ENCODE measurements at places on chromosomes 7 and 10. TPM values are rescaled to one million over a fixed set of nuclear protein-coding genes. Genes with fewer than 3 reads are reported as not detected.

GRCh38 chr7:92436612-92437445, 10.5 kb upstream of the GATAD1 start:
- H3K36me3 ChIP-seq = no peaks in the 10 kb centered on the region
- H3K27ac ChIP-seq = no peak overlapping the region

DNA sequence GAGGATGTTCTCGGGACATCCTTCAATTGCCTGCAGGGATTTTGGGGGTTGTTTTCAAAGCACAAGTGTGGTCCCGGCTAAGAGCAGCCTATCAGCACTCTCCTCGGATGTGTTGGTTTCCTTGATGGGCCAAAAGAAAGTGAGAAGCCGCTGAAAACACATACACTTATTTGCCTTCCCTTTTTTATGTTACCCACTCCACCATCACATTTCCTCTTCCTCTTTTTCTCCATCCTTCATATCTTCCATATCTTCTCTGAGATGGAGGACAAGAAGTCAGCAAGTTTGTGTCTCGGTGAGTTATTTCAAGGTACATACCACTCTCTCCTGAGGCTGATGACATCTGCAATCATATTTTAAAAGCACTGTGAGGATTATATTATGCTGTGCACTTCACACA, 64.0 kb downstream of the ZNF33B start:
- H3K4me3 ChIP-seq = no peak overlapping the region
- DNase-seq = no peak
- no peaks in the 10 kb centered on the region for H3K27me3 ChIP-seq
- no peaks in the 10 kb centered on the region for H3K4me1 ChIP-seq

GRCh38 chr7:95749515-95749914, 22.8 kb upstream of the DYNC1I1 start:
- H3K27ac ChIP-seq = no peak overlapping the region
- no peaks in the 10 kb centered on the region for H3K36me3 ChIP-seq
- no peaks in the 10 kb centered on the region for H3K27me3 ChIP-seq
- H3K4me3 ChIP-seq = no peak overlapping the region

DNA sequence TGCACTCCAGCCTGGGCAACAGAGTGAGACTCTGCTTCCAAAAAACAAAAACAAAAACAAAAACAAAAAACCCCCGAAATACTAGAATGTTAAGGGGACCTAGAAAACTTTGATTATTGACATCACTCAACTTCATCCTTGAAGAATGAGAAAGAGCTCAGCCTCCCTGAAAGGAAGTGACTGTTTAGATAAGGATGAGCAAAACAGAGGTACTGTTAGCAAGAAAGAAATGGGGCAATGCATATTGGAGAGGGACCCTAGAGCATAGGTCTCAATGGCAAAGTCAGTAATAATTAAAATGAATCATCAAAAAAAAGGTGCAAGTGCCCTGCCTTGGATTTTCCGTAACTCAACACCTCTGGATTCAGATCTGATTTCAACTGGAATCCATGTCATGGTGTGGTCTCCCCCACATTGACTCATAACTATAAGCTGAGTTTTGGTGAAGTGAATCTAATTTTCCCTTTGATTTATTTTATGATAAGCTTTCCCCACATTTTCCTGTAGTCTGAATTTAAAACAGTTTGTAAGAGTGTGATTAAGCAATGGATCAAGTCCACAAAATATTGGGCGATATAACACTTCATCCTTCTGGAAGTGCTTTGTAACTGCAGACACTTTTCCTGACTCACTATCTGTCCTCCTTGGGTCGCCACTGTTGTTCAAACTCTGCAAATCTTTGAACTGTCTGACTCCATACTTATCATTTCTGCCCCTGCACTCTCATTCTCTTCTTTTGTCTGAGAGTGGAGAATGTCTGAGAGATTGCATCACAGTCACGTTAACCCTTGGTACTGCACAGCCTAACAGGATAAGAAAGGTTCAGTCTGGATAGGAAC, 224.8 kb upstream of the LYZL1 start:
- H3K27me3 ChIP-seq = no peaks in the 10 kb centered on the region
- H3K36me3 ChIP-seq = no peaks in the 10 kb centered on the region
- H3K4me1 ChIP-seq = no peaks in the 10 kb centered on the region
- H3K4me3 ChIP-seq = no peak overlapping the region
- DNase-seq = no peak

DNA sequence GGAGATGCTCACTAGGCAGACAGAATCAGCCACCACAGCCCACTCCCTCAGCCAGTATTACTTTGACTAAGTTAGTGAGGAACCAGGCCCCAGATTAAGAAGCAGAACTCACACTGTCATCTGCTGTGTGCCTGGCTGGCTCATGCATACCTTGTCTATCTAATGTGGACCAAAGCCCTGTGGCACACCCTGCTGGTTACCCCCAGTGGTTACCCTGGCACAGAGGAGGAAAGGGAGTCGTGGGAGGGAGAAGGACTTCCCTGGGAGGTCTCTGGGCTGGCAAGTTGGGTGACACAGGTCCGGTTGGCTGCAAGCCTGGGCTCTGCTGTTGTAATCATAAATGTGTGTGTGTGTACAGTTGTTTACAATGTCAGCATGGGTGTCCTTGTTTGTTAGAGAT, 7.5 kb upstream of the SH2D4B start:
- no peaks in the 10 kb centered on the region for H3K27me3 ChIP-seq
- H3K27ac ChIP-seq = peak overlapping the region; percentile 79
- no peak for DNase-seq
- H3K36me3 ChIP-seq = peaks cover 39% of the 10 kb centered on the region

- H3K27me3 ChIP-seq = no peaks in the 10 kb centered on the region
- no peak overlapping the region for H3K4me3 ChIP-seq
- H3K27ac ChIP-seq = no peak overlapping the region
- no peaks in the 10 kb centered on the region for H3K36me3 ChIP-seq
Measured at GRCh38 chr7:113652501-113652900, 266.3 kb downstream of the PPP1R3A start.

DNA sequence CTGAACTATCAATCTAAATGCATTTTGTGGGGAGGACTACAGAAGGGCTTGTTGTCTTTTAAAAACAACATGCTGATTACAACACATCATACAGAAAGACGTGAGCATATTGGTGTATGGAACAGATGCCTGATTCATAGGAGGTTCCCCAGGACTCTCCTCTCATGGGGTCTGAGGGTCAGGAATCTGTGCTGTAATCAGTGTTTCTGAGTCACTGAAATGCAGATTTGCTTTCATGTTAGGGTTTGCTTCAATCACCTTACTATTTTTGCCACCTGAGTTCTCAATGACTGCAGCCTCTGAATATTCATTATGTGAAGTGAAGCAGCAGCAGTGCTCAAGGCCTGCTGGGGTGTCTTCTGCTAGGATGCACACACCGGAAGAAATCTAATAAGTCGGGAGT, 550 bp upstream of the ANK3 start:
- H3K36me3 ChIP-seq = no peaks in the 10 kb centered on the region
- no peak overlapping the region for H3K27ac ChIP-seq
- no peak for DNase-seq

DNA sequence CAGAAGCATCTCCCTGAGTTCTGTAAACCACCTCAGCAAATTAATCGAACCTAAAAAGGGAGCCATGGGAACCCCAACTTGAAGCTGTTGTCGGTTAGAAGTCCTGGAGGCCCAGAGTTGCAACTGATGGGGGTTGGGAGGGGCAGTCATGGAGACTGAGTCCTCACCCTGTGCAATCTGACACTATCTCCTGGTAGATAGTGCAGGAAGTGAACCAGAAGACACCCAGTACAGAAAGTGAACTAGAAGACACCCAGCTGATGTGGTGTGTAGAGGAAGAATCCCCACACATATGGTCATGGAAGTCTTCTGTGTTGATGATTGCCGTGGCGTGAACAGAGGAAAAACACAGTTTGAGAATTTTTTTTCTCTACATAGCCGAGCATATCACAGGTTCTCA, 58.8 kb upstream of the SRRM3 start:
- H3K36me3 ChIP-seq = no peaks in the 10 kb centered on the region
- peaks cover 35% of the 10 kb centered on the region for H3K4me1 ChIP-seq
- H3K4me3 ChIP-seq = no peak overlapping the region
- peak; percentile 31 for DNase-seq

Gene SAMD9L
- total RNA-seq = 15.3 TPM

Gene SYCE1
- 0.62 TPM for total RNA-seq

- no peak overlapping the region for H3K27ac ChIP-seq
- H3K36me3 ChIP-seq = no peaks in the 10 kb centered on the region
- DNase-seq = no peak
- H3K4me3 ChIP-seq = no peak overlapping the region
- peaks cover 17% of the 10 kb centered on the region for H3K4me1 ChIP-seq
Measured at GRCh38 chr10:98405422-98405821, 9.6 kb downstream of the PYROXD2 start.

GRCh38 chr10:20020677-20021076, 204.4 kb downstream of the PLXDC2 start:
- no peaks in the 10 kb centered on the region for H3K36me3 ChIP-seq
- no peak overlapping the region for H3K4me3 ChIP-seq
- H3K27me3 ChIP-seq = no peaks in the 10 kb centered on the region
- DNase-seq = no peak
- H3K4me1 ChIP-seq = no peaks in the 10 kb centered on the region
- no peak overlapping the region for H3K27ac ChIP-seq

DNA sequence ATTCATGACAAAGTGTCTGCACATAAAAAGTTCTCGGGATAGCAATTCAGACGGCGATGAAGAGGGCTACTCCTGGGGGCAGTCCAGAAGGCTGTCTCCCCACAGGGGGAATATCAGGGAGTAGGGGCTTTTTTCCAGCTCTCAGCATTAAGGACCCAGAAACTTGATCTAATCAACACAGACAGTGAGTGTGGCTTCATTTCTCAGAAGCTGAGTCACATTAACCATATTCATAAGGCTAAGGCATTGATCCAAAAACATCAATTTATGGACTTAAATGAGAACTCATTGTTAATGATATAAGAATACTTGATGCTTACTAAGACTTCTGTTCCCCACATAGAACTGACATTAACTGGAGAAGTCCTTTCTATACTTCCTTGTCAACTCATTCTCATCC, 87.5 kb upstream of the AOAH start:
- no peak overlapping the region for H3K4me3 ChIP-seq
- H3K27me3 ChIP-seq = no peaks in the 10 kb centered on the region
- no peak overlapping the region for H3K27ac ChIP-seq
- no peak for DNase-seq
- no peaks in the 10 kb centered on the region for H3K36me3 ChIP-seq

GRCh38 chr10:97534746-97535367, 36.1 kb downstream of the UBTD1 start:
- H3K4me1 ChIP-seq = peaks cover 2% of the 10 kb centered on the region
- no peaks in the 10 kb centered on the region for H3K36me3 ChIP-seq
- no peaks in the 10 kb centered on the region for H3K27me3 ChIP-seq
- no peak overlapping the region for H3K4me3 ChIP-seq

Gene GDF2
- total RNA-seq = not detected

- H3K4me1 ChIP-seq = peaks cover 37% of the 10 kb centered on the region
- H3K36me3 ChIP-seq = no peaks in the 10 kb centered on the region
- no peak overlapping the region for H3K27ac ChIP-seq
- no peak overlapping the region for H3K4me3 ChIP-seq
- H3K27me3 ChIP-seq = no peaks in the 10 kb centered on the region
- peak; percentile 30 for DNase-seq
Measured at GRCh38 chr7:43572516-43573049, 10.3 kb upstream of the STK17A start.

Gene INSYN2A
- total RNA-seq = not detected

DNA sequence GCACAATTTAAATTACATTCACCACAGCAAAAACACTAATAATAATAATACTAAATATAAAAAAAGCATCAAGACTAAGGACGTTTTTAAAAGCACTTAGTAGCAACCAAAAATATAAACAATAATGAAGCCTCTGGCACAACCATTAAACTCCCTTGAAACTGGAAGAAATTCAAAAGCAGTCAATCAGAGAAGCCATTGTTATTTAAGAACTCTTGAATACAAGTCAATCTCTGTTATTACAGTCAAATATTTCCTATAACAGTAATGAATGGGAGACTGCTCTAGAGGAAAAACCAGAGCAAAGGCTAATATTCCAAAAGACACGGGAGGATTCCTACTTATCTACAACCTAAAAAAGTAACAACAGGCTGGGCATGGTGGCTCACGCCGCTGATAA, 164.2 kb downstream of the KMT2E start:
- H3K27me3 ChIP-seq = no peaks in the 10 kb centered on the region
- no peak overlapping the region for H3K4me3 ChIP-seq
- H3K4me1 ChIP-seq = no peaks in the 10 kb centered on the region
- H3K36me3 ChIP-seq = peaks cover 14% of the 10 kb centered on the region

- DNase-seq = no peak
- peaks cover 17% of the 10 kb centered on the region for H3K4me1 ChIP-seq
- no peaks in the 10 kb centered on the region for H3K36me3 ChIP-seq
- H3K4me3 ChIP-seq = no peak overlapping the region
Measured at GRCh38 chr7:29247224-29247962, 52.8 kb downstream of the CHN2 start.

GRCh38 chr10:73501651-73502050, 5.8 kb upstream of the PPP3CB start:
- no peak for DNase-seq
- peaks cover 41% of the 10 kb centered on the region for H3K36me3 ChIP-seq
- H3K4me1 ChIP-seq = peaks cover 29% of the 10 kb centered on the region
- no peaks in the 10 kb centered on the region for H3K27me3 ChIP-seq
- H3K27ac ChIP-seq = peak overlapping the region; percentile 80

Gene MYO3A
- total RNA-seq = not detected

DNA sequence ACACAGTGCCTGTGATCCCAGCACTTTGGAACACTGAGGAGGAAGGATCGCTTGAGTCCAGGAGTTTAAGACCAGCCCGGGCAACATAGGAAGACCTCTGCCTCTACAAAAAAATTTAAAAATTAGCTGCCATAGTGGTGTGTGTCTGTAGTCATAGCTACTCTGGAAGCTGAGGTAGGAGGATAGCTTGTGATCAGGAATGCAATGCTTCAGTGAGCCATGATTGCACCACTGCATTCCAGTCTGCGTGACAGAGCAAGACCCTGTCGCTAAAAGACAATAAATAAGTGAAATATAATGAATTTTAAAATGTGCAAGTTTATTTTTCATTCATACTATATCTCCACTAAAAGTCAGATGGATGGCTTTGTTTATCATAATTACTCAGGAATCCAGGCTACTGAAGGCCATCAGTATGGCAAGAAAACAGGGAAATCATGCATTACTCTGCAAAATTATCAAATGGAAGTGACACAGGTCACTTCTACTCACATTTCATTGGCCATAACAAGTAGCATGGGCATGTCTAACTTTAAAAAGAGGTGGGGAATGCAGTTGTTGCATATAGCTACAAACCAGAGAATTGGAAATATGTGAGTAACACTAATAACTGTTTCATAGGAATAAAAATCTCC, 32.9 kb upstream of the FAM3C start:
- peaks cover 4% of the 10 kb centered on the region for H3K27me3 ChIP-seq
- H3K4me3 ChIP-seq = no peak overlapping the region
- no peaks in the 10 kb centered on the region for H3K36me3 ChIP-seq

- no peak for DNase-seq
- no peaks in the 10 kb centered on the region for H3K27me3 ChIP-seq
- H3K27ac ChIP-seq = no peak overlapping the region
- H3K36me3 ChIP-seq = no peaks in the 10 kb centered on the region
- H3K4me3 ChIP-seq = no peak overlapping the region
Measured at GRCh38 chr7:143485094-143485493, 7.4 kb downstream of the TAS2R41 start.
